Endothelial cell (in vitro differentiated cells): ENCODE measurements at places on chromosomes 7 and 10. TPM values are rescaled to one million over a fixed set of nuclear protein-coding genes. Genes with fewer than 3 reads are reported as not detected.

The DDX56 gene
- 71.6 TPM for total RNA-seq

The CFAP58 gene
- total RNA-seq = 0.28 TPM

The SEMA3C gene
- 0.26 TPM for total RNA-seq

The PGAM2 gene
- not detected for total RNA-seq

The PVRIG gene
- not detected for total RNA-seq

The ZNF789 gene
- total RNA-seq = 17.1 TPM

The VSTM2A gene
- total RNA-seq = 1.2 TPM

The DDX21 gene
- 38.5 TPM for total RNA-seq

The SPDYE18 gene
- not detected for total RNA-seq

The PITX3 gene
- total RNA-seq = not detected

The PRSS37 gene
- total RNA-seq = not detected

The TMEM213 gene
- total RNA-seq = not detected

The RELN gene
- total RNA-seq = 2.3 TPM

The MAP3K8 gene
- total RNA-seq = 6.2 TPM

The OR2A42 gene
- 0.08 TPM for total RNA-seq
